Body of pancreas (tissue), 4 donors: ENCODE measurements at places on chromosomes 13 and 19.

GRCh38 chr13:110010404-110011138 lies 224.2 kb upstream of the IRS2 start:
- DNase-seq, result no peak

DNA sequence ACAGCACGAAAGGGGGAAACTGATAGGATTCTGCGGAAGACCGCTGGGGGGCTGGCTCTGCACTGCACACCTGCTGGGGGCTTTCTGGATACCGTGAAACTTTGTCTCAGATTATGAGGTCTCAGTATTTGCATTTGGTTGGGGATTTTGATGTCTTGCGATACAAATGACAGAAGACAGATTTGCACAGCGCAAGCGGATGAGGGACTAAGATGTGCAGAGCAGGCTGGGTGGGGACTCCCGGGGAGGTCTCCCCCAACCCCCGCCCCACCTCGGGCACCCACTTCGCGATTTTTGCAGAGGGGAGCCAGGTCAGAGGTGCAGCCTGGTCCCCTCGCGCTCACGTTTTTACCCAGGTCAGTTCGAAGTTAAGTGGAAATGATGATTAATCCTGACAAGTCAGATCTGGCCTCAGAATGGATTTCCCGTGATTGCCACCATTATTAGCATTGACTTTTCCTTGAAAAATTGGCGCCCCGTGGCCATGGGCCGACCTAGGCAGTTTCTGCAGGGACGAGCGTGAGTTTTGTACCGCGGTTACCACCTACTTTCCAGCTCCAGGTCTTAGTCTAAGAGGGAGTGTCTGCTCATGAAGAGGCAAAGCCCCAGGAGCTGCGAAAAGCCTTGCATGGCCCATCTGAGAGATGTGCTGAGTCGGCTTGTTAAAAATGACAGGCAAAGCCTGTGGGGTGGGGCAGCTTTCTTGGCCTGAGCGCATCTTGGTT lies 1.3 kb upstream of the GJB2 start:
- no peak for DNase-seq

DNA sequence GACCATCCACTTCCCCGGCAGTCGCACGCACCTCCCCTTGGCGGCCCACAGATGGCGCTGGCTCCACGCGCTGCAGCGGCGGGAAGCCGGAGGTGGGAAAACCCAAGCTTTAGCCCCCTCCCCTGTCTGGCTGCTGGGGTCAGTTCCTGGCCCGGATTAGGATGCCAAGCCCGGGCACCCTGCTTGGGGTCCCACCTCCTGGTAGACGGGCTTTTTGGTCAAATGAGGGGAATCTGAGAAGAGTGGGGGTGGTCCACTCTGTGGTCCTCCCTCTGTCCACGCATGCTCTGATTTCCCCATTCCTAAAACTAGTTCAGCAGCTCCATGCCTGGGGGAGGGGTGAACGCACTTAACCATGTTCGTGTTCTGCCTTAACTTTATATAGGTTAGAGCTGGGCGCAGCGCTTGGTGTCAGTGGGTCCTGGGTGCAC lies 8.1 kb upstream of the ADGRE2 start:
- DNase-seq, result no peak

- no peak for DNase-seq
These were observed 34.3 kb upstream of the PCDH8 start for GRCh38 chr13:52882785-52883184.

DNA sequence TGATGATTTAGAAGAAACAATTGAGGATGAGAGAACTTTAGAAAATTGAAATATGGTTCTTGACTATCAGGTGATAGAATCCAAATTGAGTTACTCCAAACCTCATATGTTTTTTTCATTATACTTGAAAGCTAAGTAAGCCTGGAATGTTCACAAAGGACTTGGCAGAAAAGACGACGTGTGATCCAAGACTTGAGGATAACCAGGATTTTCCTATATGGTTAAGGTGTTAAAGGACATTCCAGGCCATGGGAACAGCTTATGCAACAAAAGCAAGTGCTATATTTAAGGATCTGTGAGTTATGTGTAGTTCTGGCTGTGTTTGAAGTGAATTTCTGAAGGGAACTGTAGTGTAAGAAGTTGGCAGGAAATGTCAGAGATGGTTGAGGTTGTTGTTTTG lies 52.5 kb downstream of the SLITRK1 start:
- DNase-seq, result no peak

DNA sequence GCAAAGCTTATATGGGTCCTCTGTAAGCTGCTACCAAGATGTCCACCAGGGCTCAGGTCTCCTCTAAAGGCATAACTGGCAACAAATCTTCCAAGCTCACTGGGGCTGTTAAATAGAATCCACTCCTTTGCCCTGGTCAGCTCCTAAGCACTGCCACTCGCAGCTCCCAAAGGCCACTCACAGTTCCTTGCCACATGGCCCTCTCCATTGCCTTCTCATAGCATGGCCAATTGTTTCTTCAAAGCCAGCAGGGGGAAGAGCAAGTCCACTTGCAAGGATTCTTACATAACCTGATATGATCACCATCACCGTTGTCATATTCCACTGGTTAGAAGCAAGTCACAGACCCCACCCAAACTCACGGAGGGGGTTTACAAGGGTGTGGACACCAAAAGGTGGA lies 199.5 kb downstream of the SUCLA2 start:
- DNase-seq, result no peak

- no peak for DNase-seq
These were observed 45.7 kb downstream of the COL4A2 start for GRCh38 chr13:110352735-110353134.

DNA sequence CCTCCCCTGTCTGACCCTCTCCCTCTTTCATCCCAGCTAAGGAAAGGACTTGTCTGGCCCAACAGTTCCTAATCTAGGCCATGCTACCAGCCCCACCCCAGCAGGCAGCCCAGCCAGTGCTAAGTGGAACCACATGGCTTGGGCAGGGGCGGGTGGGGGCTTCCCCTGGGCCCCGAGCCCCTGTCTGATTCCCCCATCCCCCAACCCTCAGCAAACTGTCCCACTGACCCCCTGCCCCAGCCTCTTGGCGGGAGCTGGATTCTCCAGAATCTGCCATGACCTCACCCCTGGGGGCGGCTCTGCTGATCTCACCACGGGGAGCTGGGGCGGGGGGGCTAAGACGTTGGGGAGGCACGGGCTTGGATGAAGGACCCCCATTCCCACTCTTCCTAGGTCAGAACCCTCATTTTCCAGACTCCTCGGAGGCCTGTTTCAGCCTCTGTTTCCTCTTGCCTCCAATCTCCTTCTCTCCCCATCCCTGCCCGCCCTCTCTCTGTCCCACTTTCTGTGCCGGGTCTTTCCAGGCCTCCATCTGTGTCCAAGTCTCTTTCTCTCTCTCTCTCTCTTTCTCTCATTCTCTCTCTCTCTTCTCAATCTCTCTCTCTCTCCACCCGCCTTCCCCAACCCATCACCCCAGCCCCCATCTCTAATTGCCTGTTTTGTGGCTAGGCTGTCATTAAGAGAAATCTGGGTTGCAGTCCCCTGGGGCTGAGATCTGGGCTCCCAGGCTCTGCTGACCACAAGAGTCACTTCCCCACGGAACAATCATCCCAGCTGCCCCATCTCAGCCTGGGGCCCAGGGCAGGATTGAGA lies 2.7 kb downstream of the COL5A3 start:
- DNase-seq, result peak; percentile 18

- DNase-seq, result no peak
These were observed 283.9 kb downstream of the KLF12 start for GRCh38 chr13:73850104-73850873.

DNA sequence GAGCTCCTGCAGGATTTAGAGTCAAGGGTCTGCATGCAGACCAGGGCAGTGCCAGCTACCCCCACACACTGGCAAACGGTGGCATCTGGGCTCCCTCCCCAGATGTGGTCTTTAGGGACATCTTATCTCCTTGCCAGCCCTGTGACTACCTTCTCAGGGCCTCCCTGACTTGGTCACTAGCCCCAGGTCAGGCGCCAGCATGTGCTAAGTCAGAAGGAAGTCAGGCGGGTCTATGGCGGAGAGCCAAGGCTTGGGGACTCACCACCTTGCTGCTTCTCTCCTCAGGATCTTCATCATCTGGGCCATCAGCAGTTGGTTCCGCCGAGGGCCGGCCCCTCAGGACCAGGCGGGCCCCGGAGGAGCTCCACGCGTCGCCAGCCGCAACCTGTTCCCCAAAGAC lies 17.6 kb downstream of the CLPTM1 start:
- DNase-seq, result no peak

DNA sequence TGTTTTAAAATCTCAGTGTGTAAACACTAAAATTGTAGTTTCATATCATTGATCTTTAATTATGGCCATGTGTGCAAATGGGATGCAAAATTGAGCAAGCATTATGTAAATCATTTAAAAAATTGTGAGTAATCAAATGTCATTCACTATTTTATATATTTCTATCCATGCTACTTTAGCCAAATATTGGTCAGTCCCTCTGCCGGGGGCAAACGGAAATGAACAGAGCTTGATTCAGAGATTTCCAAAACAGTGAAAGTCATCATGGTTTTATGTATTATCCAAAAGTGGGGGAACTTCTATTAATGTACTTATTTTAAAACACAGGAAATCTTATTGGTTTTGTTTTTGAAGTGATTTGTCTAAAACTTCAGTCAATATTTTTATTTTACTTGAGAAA lies 219.1 kb downstream of the IRS2 start:
- no peak for DNase-seq

DNA sequence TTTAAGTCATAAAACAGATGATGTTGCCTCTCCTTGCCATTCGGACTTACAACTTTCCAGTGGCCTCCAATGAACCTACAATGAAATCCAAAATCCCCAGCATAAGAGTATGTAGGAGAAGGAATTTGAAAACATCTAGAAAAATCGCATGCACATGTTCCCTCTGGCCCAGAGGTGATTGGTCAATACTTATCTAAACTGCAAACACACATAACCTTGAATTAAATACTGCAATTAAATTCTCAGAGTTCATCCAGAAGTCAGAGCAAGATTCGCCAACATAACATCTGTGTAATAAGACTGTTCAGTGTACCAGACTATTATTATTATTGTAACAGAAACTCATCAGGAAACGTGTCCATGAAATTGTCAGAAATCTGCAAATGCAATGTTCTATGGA lies 82.2 kb upstream of the USP29 start:
- no peak for DNase-seq

DNA sequence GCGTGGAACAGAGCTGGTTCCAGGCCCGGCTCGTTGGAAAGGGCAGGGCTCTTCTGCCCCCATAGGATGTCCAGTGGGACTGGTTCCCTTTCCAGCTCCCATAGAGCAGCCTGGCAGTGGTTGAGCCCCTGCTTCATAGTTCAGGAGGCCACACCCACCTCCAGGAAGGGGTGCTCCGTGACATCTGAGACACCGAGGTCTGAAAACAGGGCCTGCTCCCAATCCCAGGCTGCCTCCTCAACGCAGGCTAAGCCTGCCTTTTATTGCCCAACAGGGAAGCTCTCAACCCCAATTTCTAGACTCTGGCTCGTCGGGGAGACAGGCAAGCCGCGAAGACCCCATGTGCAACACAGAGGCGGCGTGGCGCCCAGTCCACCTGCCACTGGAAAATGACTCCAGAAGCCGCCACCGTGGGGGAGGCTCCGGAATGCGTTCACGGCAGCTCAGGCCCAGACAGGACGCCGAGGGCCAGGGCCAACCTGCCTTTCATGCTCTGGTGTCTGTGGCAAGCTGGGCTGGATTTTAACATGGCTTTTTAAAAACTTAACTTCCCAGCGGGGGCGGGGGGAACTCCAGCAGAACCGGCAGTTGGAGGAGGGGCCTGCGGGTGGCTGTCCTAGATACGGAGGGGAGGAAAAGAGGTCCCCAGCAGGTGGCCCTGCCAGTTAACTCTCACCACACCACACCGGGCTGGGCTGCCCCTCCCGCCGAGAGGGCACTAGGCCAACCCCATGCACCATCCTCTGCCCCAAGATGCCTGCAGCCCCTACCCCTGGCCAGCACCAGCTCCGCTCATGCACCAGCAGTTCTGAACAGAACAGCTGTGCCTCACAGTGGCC lies 17.9 kb upstream of the TINCR start:
- DNase-seq, result peak; percentile 39

DNA sequence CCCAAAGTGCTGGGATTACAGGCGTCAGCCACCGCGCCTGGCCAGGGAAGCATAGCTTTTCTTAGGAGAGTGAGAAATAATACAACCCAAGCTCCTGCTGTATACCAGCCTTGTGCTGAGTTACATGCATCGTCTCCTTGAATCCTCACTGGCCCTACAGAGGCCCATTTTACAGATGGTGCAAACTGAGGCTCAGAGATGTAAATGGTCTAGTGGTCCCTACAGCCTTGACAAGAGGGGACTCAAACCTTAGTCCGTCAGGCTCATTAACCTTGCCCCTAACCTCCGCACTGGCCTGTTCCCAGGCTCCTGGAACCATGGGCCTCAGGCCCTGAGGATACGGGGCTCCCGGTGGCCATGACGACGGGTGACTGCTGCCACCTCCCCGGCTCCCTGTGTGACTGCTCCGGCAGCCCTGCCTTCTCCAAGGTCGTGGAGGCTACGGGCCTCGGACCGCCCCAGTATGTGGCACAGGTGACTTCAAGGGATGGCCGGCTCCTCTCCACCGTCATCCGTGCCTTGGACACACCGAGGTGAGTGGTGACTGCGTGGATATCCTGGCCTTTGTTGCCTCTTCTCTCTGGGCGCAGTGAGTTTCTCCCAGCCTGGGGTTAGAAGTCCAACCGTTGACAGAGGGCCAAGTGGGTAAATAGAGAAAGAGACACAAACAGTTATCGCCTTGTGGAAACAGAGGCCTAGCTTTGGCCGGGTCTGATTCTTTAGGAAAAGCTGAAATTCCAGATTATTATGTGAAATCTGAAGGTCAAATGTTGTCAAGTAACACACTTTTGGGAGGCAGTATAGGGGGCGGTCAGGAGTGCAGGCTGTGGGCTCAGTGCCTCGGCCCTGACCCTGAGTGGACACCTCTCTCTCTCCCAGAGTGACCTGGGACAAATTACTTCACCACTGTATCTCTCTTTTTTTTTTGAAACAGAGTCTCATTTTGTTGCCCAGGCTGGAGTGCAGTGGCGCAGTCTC lies 8.7 kb downstream of the MARCHF2 start:
- DNase-seq, result peak; percentile 42

DNA sequence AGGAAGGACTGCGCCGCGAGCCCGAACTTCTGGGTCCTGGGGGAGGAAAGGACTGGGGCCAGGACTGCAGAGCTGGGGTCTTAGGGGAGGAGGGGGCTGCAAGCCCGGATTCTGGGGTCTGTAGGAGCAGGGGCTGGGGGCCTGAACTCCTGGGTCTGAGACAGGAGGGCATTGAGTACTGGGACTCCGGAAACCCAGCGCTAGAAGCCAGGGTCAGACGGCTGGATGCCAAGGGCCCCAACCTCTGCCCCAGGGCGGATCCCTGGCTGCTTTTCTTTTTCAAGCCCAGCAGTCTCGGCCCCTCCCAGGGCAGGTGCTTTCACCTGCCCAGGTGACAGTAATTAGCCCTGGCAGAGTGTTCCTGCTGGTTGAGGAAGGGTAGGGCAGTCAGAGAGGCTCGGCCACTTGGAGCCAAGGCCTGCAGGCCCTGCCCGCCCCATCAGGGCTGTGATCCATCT lies 2.3 kb downstream of the MYH14 start:
- peak; percentile 74 for DNase-seq

GRCh38 chr19:6887316-6887715 lies at the start of gene ADGRE1:
Gene ADGRE1 (plus strand): TSS chr19:6887579. CDS start chr19:6887609, 30 bp downstream.
- no peak for DNase-seq

DNA sequence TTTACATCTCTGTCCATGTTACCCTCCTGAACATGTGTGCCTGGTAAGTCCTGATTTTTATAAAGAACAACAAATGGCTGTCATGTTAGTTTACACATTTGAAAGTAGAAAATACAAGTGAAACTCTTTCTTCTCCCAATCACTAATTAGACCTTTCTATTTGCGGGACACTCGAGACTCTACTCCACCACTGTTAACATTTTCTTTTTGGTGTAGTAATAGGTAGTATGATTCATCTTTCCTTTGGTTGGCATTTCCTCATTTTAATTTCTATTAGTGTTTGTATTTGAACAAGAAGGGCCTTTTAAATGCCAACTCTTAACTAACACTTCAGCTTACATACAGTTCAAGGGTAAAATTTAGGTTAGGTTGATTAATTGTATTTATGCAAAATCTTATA lies 371.1 kb downstream of the PCDH9 start:
- DNase-seq, result no peak
